ENCODE measurements at places on chromosomes 11 and 22.

DNA sequence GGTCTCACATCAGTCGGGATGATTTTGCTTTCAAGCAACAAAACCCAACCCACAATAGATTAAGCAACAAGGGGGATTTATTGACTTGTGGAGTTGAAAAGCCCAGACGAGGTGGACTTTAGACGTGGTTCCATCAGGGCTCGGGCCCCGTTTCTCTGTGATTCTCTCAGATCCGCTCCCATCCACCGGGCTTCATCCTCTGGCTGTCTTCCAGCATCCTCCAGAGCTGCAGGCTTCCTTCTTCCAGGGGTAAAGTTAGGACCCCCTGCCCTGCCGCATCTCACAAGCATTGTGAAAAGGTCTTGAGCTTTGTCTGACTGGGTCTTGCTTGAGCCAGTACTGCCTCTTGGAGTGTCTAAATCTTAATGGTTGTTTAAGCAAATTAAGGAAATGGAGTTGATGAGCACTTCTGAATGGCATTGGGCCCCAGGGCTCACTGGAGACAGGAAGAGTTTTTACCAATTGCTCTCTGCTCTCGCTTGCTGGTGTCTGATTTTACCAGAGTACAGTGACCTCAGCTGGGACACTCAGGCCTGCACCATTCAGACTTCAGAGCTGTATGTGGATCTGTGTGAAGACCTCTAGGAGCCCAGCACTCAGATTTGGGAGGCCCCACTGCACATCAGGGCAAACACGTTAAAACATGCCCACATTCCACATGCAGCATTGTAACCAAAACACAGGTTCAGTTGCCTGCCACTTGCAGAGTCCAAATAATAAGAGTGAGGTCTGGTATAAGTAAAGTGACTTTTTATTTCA, 13.5 kb upstream of the FTH1 start:
- no peak for DNase-seq

DNA sequence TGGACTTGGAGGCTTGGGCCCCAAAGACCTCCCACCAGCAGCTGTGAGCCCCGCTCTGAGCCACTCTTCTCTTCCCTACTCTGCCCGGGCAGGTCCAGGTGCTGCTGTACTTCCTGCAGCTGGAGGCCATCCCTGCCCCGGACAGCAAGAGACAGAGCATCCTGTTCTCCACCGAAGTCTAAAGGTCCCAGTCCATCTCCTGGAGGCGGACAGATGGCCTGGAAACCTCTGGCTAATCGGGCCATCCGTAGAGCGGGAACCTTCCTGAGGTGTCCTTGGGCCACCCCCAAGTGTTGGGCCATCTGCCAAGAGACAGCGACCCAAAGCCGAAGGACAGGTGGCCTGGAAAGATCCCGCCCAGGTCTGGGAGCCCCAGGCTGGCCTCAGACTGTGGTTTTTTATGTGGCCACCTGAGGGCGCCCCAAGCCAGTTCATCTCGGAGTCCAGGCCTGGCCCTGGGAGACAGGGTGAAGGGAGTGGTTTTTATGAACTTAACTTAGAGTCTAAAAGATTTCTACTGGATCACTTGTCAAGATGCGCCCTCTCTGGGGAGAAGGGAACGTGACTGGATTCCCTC, 135.1 kb downstream of the BCR start:
- peak; percentile 65 for DNase-seq

DNA sequence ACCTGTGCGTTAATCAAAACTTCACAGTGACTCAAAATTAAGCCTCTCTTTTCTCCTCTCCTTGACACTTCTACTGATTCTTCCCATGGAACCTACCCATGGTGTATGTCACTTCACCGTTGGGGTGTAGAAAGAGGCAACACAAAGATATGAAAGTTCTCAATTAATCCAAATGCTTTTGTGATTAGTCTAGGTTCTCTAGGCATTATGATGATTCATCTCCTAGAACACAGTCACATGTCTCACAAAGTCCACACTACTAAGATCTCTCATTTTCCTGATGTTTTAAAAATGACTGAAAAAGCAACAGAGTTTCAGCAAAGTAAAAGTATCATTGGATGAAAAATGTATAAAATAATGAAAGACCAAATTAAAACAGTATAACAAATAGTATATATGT, 13.7 kb upstream of the SCGB2A2 start:
- DNase-seq, result no peak

DNA sequence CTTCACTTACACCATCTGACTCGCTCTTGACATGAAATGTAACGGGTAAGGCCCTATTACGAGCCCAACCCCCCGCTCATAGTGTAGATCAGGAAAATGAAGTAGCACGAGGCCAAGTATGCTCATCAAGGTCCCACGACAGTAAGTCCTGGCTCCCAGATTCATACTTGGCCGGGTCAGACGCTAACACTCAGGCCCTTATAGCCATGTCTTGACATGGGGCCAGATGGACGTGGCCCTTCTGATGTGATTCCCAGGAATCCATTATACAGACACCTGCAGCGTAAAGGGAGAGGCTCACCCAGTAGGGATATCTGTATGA, 175.1 kb downstream of the CEP164 start:
- no peak for DNase-seq

- peak; percentile 80 for DNase-seq
Observed at GRCh38 chr22:22959147-22959827, 71.7 kb downstream of the IGLL5 start.

DNA sequence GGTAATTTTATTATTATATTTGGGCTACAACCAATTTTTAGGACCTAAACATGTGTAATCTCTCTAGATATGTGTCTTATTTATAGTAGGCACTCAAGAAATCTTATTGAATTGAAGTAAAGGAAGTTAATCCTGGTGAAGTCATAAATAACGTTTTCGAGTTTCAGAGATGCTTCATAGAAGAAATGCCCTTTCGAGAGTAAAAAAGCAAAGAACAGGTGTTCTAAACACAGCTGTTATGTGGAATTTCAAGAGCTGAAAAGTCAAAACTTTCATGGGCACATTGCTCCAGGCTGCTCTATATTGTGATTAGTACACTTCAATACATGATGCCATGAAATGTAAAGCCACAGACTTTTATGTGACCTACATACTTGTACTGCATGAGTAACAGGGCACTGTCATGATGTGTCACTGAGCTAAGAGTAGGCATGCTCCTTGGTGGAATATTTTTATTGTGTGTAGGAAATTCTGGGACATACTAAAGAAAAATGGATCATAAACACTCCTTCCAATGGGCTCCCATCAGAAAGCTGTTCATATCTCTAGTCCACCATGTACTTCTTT, 7.2 kb upstream of the ELMOD1 start:
- no peak for DNase-seq

GRCh38 chr22:48379371-48379770, 1448.3 kb downstream of the BRD1 start:
- DNase-seq, result no peak

DNA sequence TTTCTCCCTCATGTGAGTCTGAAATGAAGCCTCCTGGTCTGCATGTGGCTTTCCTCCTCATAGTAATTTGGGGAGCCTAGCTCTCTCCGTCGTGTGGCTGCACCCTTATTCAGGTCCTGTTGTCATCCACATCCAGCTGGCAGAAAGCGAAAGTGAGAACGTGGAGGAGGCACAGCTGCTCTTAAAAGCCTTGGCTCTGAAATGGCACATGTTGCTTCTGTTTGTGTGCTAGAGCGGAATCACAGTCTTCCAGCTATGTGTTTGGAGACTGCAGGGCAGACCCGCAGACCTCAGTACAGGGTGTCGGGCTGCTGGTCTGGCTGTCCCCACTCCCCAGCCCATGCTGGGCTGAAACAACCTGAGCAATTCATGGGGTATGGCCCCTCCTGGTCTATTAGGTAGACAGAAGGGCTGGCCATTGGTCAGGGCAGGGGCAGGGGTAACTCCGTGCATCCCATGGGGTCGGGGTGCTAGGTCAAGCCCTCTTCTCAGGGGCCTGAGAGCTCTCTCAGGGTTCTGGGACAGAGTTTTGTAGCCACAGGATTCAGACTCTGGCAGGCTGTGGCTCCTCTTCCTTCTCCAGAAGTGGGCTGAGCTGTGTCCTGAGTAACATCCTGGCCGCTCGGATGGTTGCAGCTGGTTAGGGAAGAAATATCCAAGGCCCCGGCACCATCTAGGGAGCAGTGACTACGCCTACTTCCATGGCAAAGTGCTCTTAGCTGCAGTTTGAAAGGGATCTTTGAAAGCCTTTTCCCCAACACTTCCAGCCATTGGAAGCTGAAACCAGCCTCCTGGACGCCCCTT, 50.6 kb downstream of the C11orf96 start:
- no peak for DNase-seq

DNA sequence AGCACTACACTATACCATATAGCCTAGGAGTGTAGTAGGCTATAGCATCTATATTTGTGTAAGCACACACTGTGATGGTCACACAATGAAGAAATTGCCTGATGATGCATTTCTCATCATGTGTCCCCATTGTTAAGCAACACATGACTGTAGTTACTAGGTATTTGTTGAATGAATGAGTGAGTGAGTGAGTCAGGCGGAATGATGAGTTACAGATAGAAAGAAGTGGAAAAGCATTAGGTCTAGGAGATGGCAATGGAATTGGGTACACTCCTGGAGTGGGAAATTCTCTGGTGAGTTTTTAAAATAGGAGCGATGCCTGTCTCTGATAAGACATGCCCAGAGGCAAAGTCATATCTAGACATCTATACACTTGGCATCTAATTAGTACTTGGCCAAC, 160.5 kb upstream of the TBCEL start:
- DNase-seq, result no peak

GRCh38 chr11:134215836-134216235, 7.9 kb downstream of the NCAPD3 start:
- DNase-seq, result no peak

DNA sequence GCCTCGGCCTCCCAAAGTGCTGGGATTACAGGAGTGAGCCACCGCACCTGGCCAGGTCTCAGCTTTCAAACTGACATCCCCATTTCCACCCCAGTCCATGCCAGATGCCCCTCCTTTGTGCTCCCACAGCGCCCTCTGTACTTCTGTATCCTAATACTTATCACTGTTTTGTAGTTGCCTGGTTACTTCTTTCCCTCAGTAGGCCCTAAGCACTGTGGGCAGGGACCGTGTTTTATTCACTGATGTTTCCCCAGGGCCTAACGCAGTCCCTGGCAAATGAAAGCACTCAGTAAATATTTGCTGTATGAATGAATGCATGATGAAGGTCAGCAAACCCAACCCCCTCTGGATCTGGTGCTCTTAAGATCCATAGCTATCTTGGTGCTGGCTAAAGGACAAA, 2.2 kb upstream of the TRIM3 start:
- no peak for DNase-seq

- no peak for DNase-seq
Observed at GRCh38 chr22:44266796-44267760, 45.7 kb downstream of the SHISAL1 start.

DNA sequence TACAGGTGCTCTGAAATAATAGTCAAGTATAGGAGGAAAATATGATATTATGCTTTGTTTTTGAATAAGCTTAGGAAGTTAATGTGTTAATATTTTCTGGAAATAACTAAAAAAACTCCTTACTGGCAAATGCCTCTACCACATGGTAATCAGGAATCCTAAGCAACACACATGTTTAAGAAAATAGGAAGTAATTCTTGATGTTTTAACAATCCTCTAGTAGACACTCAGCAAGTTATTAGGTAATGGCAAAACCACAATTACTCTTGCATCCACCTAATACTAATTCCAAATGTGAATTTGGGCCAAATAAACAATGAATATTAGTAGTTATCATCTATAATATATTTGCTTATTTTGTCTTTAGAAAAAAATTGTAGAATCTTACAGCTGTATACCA, 53.6 kb downstream of the SLC35F2 start:
- no peak for DNase-seq

DNA sequence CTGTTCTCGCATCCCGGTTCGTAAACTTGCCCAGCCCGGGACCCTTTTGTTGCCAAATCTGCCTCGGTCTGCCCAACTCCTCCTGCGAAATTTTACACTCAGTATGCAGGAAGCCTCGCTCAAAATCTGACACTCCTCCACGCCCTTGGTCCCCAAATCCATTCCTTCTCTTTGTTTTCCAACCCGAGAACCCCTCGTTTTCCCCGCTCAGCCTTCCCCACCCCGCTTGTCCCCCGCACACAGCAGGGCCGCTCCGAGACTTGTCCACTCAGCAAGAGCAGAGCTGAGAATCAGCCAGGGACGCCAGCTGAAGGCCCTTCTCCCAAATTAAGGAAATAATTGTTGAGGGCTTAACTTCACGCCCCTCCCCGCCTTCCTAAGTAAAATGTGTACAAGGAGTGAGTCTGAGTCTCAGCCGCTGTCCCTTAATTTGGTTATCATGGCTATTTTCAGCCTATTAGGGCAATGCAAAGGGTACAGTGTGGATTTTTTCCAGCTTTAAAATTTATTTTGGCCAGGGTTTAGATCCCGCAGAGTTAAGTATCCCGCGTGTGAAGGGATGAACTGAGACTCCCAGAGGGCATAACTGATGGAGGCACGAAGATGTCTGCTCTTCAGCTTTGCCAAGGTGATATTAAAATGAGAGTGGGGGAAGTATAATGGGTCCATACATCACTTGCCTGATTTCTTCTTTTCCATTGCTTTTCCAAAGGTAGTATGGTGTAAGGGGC, 581 bp upstream of the FBXO3 start:
- no peak for DNase-seq

GRCh38 chr22:49827853-49828598, at the start of gene BRD1:
BRD1 (minus strand) TSS chr22:49827873; CDS start chr22:49824317, 3,556 bp downstream.
- peak; percentile 74 for DNase-seq

DNA sequence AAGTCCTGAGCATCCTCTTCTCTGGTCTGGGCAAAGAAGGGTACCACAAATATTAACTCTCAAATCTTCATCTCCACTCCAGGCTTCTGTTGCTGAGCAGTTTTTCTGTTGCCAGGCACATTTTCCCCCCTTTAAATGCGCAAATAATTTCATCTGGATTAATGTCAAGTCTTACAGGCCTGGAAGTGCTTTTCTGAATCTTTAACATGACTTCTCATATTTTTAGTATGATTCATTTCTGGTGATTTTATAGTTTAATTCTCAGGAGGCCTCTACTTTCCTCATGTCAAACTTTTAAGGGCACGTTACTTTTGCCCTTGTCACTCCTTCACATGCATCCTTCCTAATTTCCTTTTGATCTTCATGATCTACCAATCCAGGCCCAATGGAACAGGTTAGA, 510.2 kb downstream of the METTL15 start:
- DNase-seq, result no peak

GRCh38 chr22:26464312-26464711, 19.3 kb downstream of the HPS4 start:
- no peak for DNase-seq

GRCh38 chr11:94546886-94547285, 3.2 kb downstream of the FUT4 start:
- no peak for DNase-seq

DNA sequence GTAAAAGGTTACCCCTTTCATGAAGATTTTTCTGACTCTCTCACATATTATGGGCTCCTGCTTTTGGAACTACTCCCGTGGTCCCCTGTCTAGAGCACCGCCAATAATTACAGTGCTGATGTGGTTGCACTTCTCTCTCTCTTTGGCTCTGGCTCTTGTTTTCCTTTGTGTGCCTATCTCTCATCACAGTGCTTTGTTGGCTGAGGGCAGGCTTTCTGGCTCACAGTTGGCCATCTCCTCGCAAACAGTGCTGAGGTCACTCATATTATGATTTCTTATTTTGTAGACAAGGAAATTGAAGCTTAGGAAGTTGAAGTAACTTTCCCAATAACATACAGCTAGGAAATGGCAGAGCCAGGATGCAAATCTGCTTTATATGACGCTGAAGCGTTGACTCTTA, 192.5 kb downstream of the DDX10 start:
- DNase-seq, result no peak

- DNase-seq, result no peak
Observed at GRCh38 chr11:45993531-45994001, 71.1 kb downstream of the LARGE2 start.

Data from stimulated activated CD4-positive, alpha-beta T cell treated with anti-CD3 and anti-CD28 coated beads, Interleukin-15, amount 100 ng/mL, for 24 hours (primary cell).